ENCODE measurements at places on chromosomes 3 and 15.

- DNase-seq: no peak
These were observed 72.3 kb upstream of the GALNT15 start for GRCh38 chr3:16102187-16102561.

- DNase-seq: no peak
These were observed 15.2 kb downstream of the GNAI2 start for GRCh38 chr3:50251220-50251619.

GRCh38 chr3:168063122-168063521 lies 32.6 kb downstream of the GOLIM4 start:
- DNase-seq: no peak

DNA sequence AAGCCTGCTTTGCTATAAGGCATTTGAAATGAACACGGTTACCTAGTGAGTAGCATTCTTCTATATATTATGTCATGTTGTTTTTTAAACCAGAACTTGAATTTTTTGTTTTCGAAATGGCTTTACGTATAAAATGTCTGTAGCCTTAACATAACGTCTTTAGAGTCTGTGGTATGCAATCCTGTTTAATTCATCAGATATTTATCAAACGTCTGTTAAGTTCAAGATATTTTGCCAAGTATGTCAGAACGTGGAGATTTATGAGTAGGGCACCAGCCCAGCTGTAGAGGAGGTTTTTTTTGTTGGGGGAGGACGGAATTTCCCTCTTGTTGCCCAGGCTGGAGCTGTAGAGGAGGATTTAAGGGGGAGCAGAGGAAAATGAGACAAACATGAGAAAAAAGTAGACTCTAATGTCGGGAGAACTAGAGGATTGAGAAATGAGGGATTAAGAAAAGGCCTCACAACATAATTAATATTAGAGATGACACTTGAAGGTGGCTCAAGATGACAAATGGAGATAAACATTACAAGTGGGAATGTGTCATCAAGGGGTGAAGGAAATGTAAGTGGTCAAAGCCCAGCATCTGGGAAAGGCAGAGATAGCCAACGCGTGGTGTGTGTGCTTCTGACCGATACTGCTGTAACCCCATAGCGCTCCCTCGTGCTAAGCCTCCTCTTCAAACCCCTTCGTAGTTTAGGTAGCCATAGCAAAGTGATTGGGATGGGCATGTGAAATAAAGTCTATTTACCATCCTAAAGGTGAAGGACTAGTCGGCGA lies 154.0 kb upstream of the GOLGA6L4 start:
- DNase-seq: no peak

- DNase-seq: no peak
These were observed 112.4 kb downstream of the ADAMTSL3 start for GRCh38 chr15:83766339-83766738.

DNA sequence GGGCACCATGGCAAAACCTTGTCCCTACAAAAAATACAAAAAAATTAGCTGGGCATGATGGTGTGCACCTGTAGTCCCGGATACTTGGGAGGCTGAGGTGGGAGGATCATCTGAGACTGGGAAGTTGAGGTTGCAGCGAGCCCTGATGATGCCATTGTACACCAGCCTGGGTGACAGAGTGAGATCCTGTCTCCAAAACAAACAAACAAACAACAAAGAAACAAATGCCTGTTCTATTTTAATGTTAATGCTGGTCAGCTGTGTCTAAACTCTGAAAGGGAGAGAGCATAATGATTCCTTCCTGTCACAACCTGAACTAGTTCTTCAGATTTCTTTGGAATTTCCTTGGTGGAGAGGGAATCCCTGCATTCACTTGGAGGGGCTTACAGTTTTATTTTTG lies 413.0 kb upstream of the TBL1XR1 start:
- no peak for DNase-seq

DNA sequence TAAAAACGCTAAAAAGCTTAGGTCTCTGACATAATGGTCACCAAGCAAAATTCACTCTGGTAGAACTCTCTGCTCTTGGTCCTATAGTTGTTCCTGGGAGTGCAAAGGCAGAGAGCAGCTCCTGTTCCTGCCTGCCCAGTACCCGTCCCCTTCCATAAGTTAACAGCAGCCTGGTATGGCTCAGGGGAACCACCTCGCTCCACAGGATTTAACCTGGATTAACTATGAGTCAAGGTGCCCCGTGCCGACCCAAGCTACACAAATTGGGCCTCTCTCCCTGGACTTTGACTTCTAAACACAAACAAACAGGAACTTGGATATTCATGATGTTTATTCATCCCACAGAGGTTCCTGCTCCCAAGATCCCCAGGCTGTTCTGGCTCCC lies 32.1 kb downstream of the SCAP start:
- DNase-seq: no peak

GRCh38 chr3:102224171-102224570 lies 210.6 kb upstream of the ZPLD1 start:
- no peak for DNase-seq

DNA sequence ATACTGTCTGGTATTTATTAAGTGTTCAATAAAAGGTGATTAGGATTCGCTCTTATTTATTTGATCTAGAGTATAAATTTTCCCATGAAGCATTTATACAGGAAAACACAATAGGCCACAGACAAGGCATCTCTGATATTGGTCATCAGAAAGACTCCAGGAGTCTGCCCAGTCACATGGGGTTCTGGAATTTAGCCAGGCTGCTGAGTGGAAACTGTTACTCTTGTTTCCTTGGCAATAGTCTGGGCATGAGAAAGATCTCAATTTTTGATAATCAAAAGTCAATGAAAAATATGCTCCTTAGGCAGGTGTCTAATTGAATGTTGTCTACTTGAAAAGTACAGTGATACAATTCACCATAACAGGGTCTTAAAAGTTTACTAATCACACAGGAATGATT lies 161.2 kb downstream of the FRMD5 start:
- no peak for DNase-seq

DNA sequence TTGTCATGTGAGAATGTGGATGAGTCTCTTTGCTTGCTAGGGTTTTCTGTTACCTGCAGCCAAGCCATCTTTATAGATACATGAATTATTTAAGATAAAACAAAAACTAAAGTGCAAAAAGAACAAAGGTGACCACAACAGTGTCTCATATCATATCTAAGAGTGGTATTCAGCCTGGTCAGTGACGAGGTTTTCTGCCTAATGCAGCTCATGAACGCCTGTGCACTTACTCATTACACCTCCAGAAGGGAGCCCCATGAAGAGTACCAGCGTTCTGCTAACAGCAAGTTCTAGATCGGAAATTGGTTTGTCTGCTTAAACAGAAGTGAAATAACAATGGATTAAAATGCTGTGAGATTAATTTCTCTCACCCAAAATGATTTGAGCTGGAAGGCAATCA lies 19.2 kb downstream of the PXYLP1 start:
- DNase-seq: no peak

- DNase-seq: no peak
These were observed 12.4 kb downstream of the PIF1 start for GRCh38 chr15:64813075-64813474.

DNA sequence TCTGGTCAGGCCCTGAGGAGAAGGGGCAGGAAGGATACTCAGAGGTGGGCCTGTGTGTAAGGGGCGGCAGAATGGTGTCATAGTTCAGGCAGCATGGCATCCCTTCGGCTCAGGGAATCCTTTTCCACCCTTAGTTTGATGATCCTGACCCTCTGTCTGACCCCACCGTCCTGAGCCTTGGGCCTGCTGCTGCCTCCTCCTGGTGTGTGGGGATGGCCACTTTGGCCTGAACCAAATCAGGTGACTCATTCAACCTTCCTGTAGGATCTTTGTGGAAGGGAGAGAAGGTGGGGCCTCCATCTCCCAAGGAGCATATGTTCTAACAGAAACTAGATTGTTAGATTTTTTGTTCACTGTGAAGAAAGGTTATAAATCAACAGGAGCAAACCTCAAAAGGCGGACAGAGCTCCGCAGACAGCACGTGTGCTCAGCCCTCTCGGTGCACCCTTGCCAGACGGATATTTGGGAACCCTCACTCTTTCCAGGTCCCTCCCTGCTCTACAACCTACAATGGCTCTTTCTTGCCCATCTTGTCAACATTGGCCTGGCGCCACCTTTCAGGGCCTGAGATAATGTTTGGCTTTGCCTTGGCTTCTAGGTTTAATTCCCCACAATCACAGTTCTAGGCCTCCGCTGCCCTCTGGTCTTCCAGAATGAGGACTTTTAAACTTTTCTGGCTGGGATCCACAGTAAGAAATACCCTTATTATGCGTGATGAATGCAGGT lies 21.7 kb downstream of the THSD4 start:
- no peak for DNase-seq
